ENCODE measurements at places on chromosomes 4 and X. TPM values are rescaled to one million over a fixed set of nuclear protein-coding genes. Genes with fewer than 3 reads are reported as not detected.
A peak's percentile ranks its signal among the peaks of the same experiment; 100 is the strongest.

DNA sequence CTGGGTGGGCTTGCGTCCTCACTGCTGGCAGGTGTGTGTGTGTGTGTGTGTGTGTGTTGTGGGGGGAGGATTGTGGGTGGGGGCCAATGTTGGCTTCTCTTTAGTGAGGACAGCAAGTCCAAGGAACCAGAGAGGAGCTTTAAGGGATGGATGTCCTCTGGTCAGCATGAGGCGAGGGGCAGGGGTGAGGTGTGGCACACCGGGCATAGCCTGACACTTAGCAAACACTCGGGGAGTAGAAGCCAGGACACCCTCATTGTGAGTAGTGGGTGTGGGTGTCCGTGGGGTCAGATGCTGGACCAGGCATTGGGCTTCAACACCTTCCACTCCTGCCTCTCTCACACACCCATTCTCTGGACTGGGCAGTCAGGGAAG, 2.8 kb downstream of the SORCS2 start:
- no peaks in the 10 kb centered on the region for H3K36me3 ChIP-seq
- H3K4me3 ChIP-seq: no peak overlapping the region
- DNase-seq: no peak
- no peak overlapping the region for H3K27ac ChIP-seq

DNA sequence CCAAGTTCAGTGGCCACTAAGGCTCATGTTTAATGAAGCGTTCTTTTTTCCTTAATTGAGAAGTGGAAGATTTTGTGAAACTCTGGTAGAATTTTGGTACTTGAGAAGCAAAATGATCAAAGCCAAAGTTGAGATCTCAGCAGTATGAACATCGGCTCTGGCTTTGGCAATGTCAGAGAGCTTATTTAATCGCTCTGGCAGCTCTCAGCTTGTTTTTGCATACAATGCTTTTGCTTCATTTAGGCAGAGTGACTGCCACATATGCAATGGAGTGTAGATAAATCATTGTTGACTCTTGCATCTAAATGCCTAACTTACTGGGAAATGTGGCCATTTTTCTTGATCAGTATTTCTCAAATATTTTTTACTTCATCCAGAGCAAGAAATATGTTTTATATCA, 135.7 kb downstream of the AASDH start:
- no peaks in the 10 kb centered on the region for H3K36me3 ChIP-seq
- H3K4me1 ChIP-seq: no peaks in the 10 kb centered on the region
- no peak overlapping the region for H3K27ac ChIP-seq

Gene NAA11
- not detected for total RNA-seq

DNA sequence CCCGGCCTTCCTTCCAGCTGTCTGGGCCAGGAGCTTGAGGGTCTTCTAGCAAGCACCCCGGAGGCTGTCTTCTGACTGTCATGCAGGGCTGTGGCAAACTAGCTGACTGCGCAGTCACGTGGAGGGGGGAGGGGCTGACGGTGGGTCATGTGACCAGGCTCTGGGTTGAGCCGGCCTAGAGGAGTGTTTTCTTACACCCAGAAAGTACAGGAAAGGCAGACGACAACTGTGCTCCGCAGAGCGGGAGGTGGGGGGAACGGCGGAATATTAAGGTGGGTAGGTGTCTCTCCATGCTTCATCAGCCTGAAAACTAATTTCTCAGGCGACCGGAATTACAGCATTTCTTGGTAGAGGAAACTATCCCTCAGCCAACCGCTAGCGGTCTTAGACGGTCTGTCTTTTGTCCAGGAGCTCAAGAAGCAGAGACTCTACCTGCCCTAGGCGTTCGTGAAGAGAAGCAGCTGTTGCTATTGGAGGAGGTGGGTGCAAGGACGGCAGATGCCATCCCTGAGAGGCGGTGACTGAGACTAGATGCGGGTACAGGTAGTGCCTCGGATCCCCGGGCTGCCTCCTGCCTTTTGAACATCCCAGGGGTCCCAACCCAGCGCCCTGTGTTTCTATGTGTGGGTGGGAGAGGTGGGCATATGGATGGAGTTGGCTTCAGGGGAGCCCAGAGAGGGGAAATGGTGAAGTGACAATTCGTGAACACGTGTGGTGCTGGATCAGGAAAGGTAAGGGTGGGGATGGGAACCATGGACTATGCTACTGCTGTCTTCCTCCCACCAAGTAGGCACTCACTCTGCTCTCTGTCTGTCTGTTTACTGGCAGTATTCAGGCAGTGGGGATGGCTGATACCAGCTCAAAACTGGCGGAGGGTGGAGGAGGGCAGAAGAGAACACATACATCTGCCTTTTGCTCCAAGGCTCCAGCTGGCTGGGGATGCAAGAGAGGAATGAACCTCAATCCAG, 8.8 kb downstream of the GPRASP1 start:
- H3K36me3 ChIP-seq: no peaks in the 10 kb centered on the region
- H3K27ac ChIP-seq: peak overlapping the region; percentile 78
- peak overlapping the region; percentile 73 for H3K4me3 ChIP-seq
- H3K27me3 ChIP-seq: no peaks in the 10 kb centered on the region

- H3K4me3 ChIP-seq: no peak overlapping the region
- no peak overlapping the region for H3K27ac ChIP-seq
- no peaks in the 10 kb centered on the region for H3K4me1 ChIP-seq
- H3K27me3 ChIP-seq: no peaks in the 10 kb centered on the region
- DNase-seq: no peak
Measured at GRCh38 chrX:1137531-1137930, 74.9 kb downstream of the CRLF2 start.

- H3K27me3 ChIP-seq: no peaks in the 10 kb centered on the region
- H3K27ac ChIP-seq: no peak overlapping the region
- no peak overlapping the region for H3K4me3 ChIP-seq
Measured at GRCh38 chr4:21749924-21750323, 198.6 kb downstream of the KCNIP4 start.

Gene DCHS2
- 0.02 TPM for total RNA-seq

Gene ZCCHC12
- total RNA-seq: 0.32 TPM

DNA sequence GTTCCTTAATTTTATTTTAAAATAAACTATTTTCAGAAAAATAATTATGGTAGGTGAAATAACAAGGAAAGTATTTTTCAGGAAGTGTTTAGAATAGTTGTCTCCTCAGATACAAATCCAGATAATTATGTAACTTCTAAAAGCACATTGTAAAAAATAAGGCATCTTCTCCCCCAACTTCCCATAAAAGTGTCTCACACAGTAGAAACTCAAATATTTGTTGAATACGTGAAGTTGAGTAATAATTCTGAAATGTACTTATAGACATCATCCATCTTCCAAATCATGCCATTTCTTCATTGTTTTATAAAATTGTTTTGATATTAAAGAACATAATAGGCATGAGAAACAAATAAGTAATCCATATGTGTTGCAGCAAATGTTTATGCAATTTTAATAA, 18.0 kb downstream of the SHISA3 start:
- no peaks in the 10 kb centered on the region for H3K4me1 ChIP-seq
- H3K27ac ChIP-seq: no peak overlapping the region
- H3K27me3 ChIP-seq: no peaks in the 10 kb centered on the region
- DNase-seq: no peak
- H3K4me3 ChIP-seq: no peak overlapping the region

DNA sequence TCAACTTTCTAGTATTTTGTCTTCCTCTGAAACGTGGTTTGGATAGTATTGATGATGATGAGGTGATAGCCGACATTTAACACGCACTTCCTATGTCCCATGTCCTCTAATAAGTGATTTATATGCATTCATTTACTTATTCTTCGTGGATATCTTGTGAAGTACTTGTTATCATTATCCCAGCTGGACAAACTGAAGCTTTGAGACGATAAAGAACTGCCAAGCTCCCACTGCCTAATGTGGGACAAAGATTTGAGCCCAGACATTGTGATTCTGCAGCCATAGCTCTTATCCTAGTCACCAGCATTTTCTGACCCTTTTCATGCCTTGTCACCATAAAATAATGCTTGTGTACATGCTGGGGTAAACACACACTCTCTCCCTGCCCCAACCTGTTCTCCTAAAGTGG, 92.5 kb downstream of the RAPGEF2 start:
- no peaks in the 10 kb centered on the region for H3K4me1 ChIP-seq
- no peak overlapping the region for H3K27ac ChIP-seq
- H3K36me3 ChIP-seq: no peaks in the 10 kb centered on the region
- no peaks in the 10 kb centered on the region for H3K27me3 ChIP-seq

Measured in B cell (primary cell).